Gastrocnemius medialis (tissue), 4 donors: ENCODE measurements at places on chromosomes 12 and 14.

DNA sequence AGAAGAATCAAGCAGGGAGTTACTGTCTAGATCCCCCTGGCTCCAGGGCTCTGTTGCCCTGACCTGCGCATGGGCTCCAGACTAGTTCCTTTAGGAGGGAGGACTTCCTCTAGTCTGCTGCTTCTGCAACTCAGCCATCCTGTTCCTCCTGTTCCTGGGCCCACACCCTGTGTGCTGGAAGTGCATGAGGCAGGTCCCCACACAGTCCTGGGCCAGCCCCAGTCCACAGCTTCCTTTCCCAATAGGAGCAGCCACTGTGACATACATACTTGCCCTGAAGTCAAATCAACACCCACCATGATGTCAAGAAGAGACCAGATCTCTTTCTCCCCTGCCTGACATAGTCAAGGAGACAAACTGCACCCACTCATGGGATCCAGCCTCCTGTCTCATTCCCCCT, 1.3 kb downstream of the SDR9C7 start:
- peak; percentile 22 for DNase-seq

- no peak for DNase-seq
Measured at GRCh38 chr12:50715174-50715573, 48.7 kb upstream of the ATF1 start.

DNA sequence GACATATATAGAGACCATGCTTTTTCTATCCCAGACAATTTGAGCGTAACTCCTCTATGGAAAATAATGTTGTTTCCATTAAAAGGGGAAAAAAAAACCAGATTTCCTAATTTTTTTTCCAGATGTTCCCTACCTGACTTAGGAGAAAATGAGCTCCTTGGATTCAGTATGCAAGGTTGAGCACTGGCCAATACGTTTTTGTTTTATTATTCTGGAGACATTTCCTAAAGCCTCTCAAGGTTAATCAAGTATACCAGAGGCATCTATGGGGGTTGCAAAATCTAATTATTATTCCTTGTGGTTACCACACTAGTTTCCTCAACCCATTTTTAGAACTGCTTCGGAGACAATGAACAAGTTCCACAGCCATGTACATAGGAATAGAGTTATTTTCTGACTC, 291.3 kb downstream of the SLC16A7 start:
- no peak for DNase-seq

DNA sequence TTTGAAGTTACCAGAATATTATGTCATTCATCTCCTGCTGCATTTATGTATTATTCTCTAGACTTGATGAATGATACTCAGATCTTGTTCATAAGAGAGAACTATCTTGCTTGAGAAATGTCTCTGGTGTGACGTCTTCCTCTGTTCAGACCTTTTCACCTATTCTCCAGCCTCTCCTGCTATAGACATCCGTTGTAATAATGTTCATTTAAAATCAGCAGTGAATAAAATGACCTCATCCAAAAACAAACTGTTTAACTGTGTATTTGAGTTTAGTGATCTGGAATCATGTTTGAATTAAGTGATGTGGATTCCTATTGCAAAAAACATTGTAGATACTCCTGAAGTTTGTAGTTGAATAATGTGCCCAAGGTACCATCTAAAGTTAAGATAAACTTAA, 487.1 kb downstream of the PCNX1 start:
- DNase-seq: no peak

- DNase-seq: no peak
Measured at GRCh38 chr12:89278862-89279261, 73.4 kb downstream of the DUSP6 start.

DNA sequence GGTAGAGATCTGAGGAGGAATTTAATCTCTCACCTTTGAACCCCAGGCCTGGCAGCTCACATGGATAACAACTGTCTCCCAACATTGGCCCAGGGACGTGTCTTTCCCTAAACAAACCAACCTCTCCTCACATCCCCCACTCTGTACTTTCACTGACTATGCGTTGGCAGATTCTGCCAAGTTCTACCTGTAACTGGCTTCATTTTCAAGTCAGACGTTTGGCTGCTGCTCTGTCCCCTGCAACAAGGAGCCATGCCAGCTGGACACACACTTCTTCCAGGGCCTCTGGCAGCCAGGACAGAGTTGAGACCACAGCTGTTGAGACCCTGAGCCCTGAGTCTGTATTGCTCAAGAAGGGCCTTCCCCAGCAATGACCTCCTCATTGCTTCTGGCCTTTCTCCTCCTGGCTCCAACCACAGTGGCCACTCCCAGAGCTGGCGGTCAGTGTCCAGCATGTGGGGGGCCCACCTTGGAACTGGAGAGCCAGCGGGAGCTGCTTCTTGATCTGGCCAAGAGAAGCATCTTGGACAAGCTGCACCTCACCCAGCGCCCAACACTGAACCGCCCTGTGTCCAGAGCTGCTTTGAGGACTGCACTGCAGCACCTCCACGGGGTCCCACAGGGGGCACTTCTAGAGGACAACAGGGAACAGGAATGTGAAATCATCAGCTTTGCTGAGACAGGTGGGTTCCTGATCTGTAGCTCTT, at the start of gene INHBC:
TSS of gene INHBC (plus strand) at position 268 of the 707 bp plus-strand sequence. CDS start at position 371, 103 bp downstream.
- no peak for DNase-seq

- no peak for DNase-seq
Measured at GRCh38 chr12:71810921-71811320, 28.6 kb upstream of the TBC1D15 start.

GRCh38 chr12:88318726-88319125, 176.6 kb downstream of the TMTC3 start:
- DNase-seq: no peak
